GM23248 (cell line): ENCODE measurements at places on chromosomes 6 and 20. TPM values are rescaled to one million over a fixed set of nuclear protein-coding genes. Genes with fewer than 3 reads are reported as not detected.
A peak's percentile ranks its signal among the peaks of the same experiment; 100 is the strongest.

DNA sequence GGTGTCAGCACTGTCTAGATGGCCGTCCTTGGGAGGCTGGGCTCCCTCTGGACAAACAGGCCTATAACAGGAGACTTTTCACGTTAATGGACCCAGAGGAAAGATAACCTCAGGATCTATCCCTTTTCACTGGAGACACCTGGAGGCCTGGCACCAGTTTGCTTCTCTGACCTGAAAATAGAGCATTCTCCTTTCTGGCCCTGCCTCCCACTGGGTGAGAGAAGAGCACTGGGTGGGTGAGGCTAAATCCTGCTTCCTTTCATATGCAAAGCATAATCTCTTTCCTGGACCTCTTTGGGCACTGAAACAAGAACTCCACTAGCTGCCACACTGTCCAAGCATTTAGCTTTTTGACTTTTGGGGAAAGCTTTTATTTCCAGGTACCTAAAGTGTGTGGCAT, 78.3 kb downstream of the FOXO3 start:
- no peak overlapping the region for H3K27ac ChIP-seq
- no peak overlapping the region for H3K4me3 ChIP-seq
- DNase-seq = no peak
- H3K4me1 ChIP-seq = no peaks in the 10 kb centered on the region
- H3K27me3 ChIP-seq = no peaks in the 10 kb centered on the region

DNA sequence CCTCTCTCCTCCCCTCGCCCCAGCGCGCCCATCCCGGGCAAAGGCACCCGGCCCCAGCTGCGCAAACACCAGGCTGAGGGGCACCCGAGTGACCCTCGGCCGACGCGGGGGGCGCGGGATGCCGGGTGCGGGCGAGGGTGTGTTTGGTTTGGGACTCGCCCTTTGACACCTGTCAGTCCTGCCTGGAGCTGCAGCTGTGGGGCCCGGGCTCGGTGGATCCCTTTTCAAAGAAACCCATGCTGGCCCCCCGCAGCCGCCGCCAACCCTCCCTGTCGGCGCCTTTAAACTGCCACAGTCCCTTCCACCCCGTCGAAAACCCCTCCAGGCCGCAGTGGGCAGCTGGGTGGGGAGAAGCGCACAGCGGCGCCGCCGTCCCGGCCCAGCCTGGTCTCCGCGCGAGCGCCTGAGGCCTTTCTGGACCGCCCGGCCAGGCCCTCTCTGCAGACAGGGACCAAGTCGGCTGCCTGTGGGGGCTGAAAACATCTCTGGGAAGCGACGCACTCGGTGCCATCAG, 5.5 kb downstream of the FOXQ1 start:
- H3K4me1 ChIP-seq = peaks cover 13% of the 10 kb centered on the region
- peaks cover 24% of the 10 kb centered on the region for H3K27me3 ChIP-seq
- no peak for DNase-seq
- no peak overlapping the region for H3K27ac ChIP-seq
- no peaks in the 10 kb centered on the region for H3K36me3 ChIP-seq

GRCh38 chr20:16393297-16393696, 180.0 kb downstream of the KIF16B start:
- no peaks in the 10 kb centered on the region for H3K36me3 ChIP-seq
- H3K27me3 ChIP-seq = no peaks in the 10 kb centered on the region
- no peaks in the 10 kb centered on the region for H3K4me1 ChIP-seq
- no peak for DNase-seq

DNA sequence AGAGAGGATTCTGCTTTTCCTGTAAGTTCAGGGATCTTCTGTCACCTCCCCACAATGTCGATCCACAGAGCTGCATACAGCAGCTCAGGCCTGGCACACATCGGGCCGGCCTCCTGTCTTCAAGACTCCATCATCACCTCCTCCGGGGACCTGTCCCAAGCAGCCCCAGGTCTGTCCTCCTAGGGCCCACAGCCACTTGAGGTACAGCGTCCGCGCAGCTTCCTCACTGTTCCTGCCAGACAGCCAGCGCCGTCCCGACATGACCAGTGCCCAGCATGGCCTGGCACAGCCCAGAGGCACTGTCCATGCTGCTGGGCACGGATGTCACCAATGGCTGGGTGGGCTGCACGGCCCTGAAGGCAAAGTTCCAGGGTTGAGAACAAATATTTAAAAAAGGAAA, 101.6 kb downstream of the DLL1 start:
- no peaks in the 10 kb centered on the region for H3K27me3 ChIP-seq
- H3K4me1 ChIP-seq = no peaks in the 10 kb centered on the region
- H3K27ac ChIP-seq = no peak overlapping the region

- DNase-seq = peak; percentile 49
- no peak overlapping the region for H3K4me3 ChIP-seq
- peaks cover 10% of the 10 kb centered on the region for H3K36me3 ChIP-seq
- peak overlapping the region; percentile 13 for H3K27ac ChIP-seq
- H3K4me1 ChIP-seq = peaks cover 12% of the 10 kb centered on the region; the same call in 1 of the 2 replicates
Observed at GRCh38 chr6:85669735-85670194, 27.1 kb upstream of the SYNCRIP start.

- H3K4me3 ChIP-seq = no peak overlapping the region
- DNase-seq = peak; percentile 86
- H3K27me3 ChIP-seq = peaks cover 28% of the 10 kb centered on the region
- no peak overlapping the region for H3K27ac ChIP-seq
- H3K4me1 ChIP-seq = no peaks in the 10 kb centered on the region
Observed at GRCh38 chr20:57514273-57514751, 10.6 kb downstream of the CTCFL start.

GRCh38 chr6:86756640-86757229, 180.6 kb upstream of the HTR1E start:
- H3K27me3 ChIP-seq = no peaks in the 10 kb centered on the region
- no peak overlapping the region for H3K4me3 ChIP-seq
- H3K27ac ChIP-seq = no peak overlapping the region
- no peak for DNase-seq
- no peaks in the 10 kb centered on the region for H3K4me1 ChIP-seq

DNA sequence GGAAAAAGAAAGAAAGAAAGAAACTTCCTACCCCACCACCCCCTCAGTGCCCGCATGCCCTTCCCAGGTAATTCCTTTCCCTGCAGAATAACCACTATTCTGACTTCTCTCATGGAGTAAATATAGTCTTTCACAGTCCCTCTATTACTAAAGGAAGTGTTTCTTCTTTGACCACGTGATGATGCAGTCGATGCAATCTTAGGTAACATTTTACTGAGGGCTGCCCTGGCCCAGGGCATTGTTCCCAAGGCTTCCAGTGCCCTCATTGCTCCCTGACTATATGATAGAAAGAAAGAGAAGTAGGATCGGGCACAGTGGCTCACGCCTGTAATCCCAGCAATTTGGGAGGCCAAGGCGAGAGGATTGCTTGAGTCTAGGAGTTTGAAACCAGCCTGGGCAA, 29.1 kb downstream of the ARHGAP40 start:
- DNase-seq = no peak
- H3K4me3 ChIP-seq = no peak overlapping the region
- no peak overlapping the region for H3K27ac ChIP-seq

DNA sequence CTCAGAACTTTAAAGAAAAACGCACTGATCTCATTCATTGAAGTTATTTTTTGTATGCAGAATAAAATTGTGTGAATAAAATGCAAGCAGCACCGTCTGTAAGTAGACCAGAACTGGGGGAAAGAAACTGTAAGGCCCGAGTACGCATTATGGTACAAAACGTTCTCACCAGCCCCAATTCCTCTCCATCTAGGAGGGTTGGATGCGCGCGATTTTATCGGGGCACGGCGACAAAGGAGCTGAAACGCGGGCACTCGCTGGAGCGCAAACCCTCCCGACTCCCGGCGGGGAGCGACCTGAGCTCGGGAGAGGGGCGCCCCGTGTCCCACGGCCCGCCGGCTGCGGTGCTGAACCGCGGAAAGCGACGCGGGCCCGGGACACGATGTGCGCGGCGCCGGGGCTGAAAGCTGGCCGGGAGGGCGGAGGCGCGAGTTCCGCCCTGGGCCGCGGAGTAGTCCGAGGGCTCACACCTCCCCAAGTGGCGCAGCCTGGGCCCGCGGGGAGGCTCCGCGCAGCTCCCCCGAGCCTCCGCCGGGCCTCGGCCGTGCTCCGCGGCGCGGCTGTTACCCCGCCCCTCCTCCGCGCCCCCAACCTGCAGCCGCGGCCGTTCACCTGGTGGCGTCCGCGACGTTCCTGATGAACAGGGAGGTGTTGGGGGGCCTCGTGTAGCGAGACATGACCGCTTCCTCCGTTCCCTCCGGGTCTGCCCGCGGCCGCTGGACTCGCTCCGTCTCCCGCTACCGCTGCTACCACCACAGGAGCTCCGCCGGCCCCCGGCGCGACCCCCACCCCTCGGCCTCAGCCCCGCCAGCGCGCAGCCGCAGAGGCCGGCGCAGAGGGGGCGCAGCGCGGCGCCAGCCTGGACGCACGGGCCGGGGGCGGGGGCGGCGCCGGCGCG, at the start of gene SRSF12:
Gene SRSF12 (minus strand): TSS at position 861 of the 898 bp plus-strand sequence. CDS start 184 bp downstream, at position 677.
- H3K36me3 ChIP-seq = no peaks in the 10 kb centered on the region
- H3K27me3 ChIP-seq = no peaks in the 10 kb centered on the region
- DNase-seq = peak; percentile 69
- H3K4me1 ChIP-seq = no peaks in the 10 kb centered on the region

GRCh38 chr6:139705284-139705683, 330.8 kb upstream of the CITED2 start:
- no peak for DNase-seq
- H3K36me3 ChIP-seq = no peaks in the 10 kb centered on the region
- H3K27me3 ChIP-seq = no peaks in the 10 kb centered on the region
- H3K4me3 ChIP-seq = no peak overlapping the region
- H3K27ac ChIP-seq = no peak overlapping the region

DNA sequence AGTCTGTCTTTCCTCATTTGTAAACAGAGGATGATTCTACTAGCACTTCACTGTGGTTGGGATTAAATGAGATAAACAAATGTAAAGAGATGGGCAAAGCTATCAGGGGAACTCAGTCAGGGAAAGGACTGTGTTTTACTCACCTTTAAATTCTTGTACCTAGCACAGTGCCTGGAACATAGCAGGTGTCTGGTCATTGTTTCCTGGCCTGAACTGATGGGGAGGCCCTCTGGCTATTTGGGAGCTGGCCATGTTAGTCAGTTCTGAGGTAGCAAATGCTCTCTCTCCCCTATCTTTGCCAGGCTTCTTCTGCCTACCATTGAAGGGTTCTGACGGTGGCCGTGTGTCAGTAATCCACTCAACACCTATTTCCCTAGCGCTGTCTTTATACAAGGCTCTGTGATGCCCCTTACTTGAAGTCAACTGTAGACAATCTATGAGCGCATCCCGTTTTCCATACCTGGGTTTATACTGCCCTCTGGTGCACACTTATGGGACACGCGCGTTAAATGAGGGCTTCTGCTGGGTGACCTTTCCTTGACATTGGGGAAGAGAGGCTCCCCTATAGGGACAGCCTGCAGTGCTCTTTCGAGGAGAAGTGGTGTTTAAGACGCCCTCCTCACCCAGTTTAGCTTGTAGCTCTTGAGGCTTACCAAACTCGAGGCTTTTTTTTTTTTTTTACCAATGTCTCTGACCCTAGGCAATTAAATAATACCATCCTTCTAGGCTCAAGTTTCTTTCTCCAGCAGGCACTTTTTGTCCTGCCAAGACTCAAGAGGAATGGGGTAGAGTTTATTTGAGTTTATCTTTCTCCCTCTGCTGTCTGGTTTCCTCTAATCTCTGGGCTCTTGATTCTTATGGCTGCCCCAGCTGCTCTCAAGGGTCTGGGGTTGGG, 4.0 kb upstream of the SPATS1 start:
- no peaks in the 10 kb centered on the region for H3K36me3 ChIP-seq
- peaks cover 28% of the 10 kb centered on the region for H3K27me3 ChIP-seq
- no peak overlapping the region for H3K27ac ChIP-seq
- DNase-seq = peak; percentile 77
- H3K4me3 ChIP-seq = no peak overlapping the region
- no peaks in the 10 kb centered on the region for H3K4me1 ChIP-seq

- DNase-seq = no peak
- no peak overlapping the region for H3K4me3 ChIP-seq
- H3K27me3 ChIP-seq = no peaks in the 10 kb centered on the region
- H3K36me3 ChIP-seq = peaks cover 9% of the 10 kb centered on the region; the same call in 1 of the 2 replicates
- no peaks in the 10 kb centered on the region for H3K4me1 ChIP-seq
Observed at GRCh38 chr20:17641993-17642392, 40.0 kb downstream of the RRBP1 start.

DNA sequence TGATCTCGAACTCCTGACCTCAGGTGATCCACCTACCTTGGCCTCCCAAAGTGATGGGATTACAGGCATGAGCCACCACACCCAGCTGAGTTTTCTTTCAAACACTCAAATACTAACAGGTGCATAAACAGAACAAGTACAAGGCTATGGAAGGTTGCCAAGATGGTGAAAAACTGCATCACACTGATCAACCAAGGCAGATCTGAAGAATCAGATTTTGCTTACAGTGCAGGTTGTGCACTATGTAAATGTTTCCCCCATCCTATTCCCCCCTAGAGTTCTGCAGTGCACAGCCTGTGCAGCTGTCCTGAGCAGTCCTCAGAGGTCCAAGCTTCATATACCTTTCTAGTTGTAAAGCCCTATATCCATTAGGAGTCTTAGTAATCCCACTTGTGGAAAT, 73.0 kb downstream of the GFRA4 start:
- no peaks in the 10 kb centered on the region for H3K4me1 ChIP-seq
- no peaks in the 10 kb centered on the region for H3K27me3 ChIP-seq
- H3K4me3 ChIP-seq = no peak overlapping the region
- H3K36me3 ChIP-seq = peaks cover 12% of the 10 kb centered on the region; the same call in 1 of the 2 replicates
- DNase-seq = no peak

GRCh38 chr20:32585011-32585585, at the start of gene NOL4L:
NOL4L (minus strand) TSS chr20:32585333; CDS start chr20:32584890, 443 bp downstream.
- H3K4me3 ChIP-seq = peak within 1 kb of the TSS; percentile 74
- H3K27ac ChIP-seq = no peak within 1 kb of the TSS
- peak; percentile 55 for DNase-seq
- H3K27me3 ChIP-seq = no peaks in the 10 kb centered on the region; the same call in 1 of the 2 replicates
- no peaks in the 10 kb centered on the region for H3K36me3 ChIP-seq

DNA sequence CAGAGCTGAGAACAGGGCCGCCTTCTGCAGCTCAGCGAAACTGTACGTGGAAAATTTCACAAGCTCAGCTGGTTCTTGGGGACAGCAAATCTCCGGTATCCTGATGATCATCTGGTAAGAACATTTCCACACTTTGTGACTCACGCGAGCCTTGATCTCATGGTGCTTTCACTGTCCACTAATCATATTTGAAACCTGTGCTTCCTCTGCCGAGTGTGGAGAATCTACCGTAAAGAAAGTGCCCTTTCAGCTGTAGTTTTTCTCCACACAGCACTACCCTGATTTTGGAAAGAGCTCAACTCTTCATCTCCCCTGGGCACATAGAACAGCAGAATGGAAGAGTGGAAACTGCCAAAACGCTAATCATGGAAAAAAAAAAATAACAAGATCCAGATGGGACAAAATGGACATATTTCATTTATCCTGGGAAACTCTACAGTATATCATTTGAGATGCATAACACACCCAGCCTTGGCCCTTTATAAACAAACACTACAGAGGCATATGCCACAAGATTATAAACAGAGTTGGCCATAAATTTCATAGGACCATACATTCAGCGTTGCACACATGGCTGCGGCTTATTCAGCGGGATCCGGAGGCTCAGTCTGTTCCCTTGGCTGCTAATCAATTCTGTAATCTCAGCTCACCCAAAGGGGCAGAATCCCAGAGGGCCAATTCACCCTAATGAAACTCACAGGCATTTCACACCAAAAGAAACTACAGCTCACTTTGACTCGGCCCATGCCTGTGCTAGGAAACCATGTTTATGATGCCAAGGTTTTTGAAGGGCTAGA, 434.5 kb downstream of the HDGFL1 start:
- H3K4me3 ChIP-seq = peak overlapping the region; percentile 54
- H3K4me1 ChIP-seq = peaks cover 5% of the 10 kb centered on the region; the same call in 1 of the 2 replicates
- H3K27me3 ChIP-seq = no peaks in the 10 kb centered on the region
- peak; percentile 85 for DNase-seq
- H3K27ac ChIP-seq = no peak overlapping the region
- H3K36me3 ChIP-seq = no peaks in the 10 kb centered on the region

Gene BEND6
- total RNA-seq = 20.6 and 24.6 TPM in 2 replicates

Gene CGAS
- total RNA-seq = 4.8 and 6.3 TPM in 2 replicates

Gene FOXA2
- not detected in 2 replicates for total RNA-seq

Gene MAP1LC3A
- 69.8 and 80.3 TPM in 2 replicates for total RNA-seq

Gene RCAN2
- total RNA-seq = 6.5 and 7.6 TPM in 2 replicates

Gene ENPP3
- not detected in 2 replicates for total RNA-seq
